ENCODE measurements at places on chromosomes 3 and 15. TPM values are rescaled to one million over a fixed set of nuclear protein-coding genes. Genes with fewer than 3 reads are reported as not detected.

- no peaks in the 10 kb centered on the region for H3K4me1 ChIP-seq
- DNase-seq = no peak
- H3K27me3 ChIP-seq = no peaks in the 10 kb centered on the region
- H3K36me3 ChIP-seq = no peaks in the 10 kb centered on the region
- no peak overlapping the region for H3K27ac ChIP-seq
Measured at GRCh38 chr15:92492551-92493115, 99.0 kb downstream of the ST8SIA2 start.

- H3K27ac ChIP-seq = no peak overlapping the region
- DNase-seq = no peak
- H3K4me1 ChIP-seq = no peaks in the 10 kb centered on the region
- H3K4me3 ChIP-seq = no peak overlapping the region
- no peaks in the 10 kb centered on the region for H3K36me3 ChIP-seq
Measured at GRCh38 chr15:72838311-72838731, 54.8 kb upstream of the ADPGK start.

DNA sequence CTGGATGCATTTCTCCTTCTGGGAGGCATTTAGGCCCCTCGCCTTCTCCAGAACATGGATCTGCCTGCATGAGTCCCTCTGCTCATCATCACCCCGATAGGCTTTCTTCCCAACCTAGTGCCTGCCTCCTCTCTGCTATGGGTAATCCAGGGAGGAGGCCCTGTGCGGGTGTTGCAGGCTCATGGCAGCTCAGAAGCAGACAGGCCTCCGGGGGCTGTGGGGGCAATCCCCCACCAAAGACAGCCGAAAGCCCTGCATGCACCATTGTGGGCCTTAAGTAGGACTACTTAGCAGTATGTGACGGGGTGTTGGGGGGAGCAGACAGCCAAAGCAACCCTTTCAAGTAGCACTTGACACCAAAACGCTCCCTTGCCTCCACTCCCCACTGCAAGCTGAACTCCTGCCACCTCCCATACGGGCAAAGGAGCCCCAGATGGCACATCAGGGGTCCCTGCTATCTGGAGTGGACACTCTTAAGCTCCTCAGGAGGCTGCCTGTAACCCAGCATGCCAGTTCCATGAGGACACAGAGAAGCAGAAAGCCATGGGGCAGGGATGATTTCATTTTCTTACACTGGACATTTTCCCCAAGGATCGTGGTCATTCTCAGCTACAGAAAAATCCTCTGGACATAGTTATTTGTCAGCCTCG, 98.8 kb upstream of the HACD2 start:
- no peaks in the 10 kb centered on the region for H3K4me1 ChIP-seq
- DNase-seq = no peak
- no peak overlapping the region for H3K4me3 ChIP-seq
- H3K27me3 ChIP-seq = no peaks in the 10 kb centered on the region

DNA sequence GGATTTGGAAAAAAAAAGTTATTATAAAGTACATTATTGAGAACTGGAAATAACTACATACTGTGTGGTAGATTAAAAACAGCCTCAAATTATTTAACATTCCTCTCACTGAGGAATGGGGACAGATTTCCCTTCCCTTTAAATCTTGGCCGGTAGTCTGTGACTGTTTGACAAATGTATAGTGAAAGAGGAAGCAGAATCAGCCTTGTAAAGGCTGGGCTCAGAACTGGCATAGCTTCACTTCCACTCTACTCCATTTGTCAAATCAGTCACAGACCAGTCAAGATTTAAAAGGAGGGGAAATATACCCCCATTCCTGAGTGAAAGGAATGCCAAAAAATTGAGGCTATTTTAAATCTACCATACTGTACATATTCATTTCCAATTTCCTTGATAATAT, 18.2 kb upstream of the B4GALT4 start:
- H3K27ac ChIP-seq = no peak overlapping the region

DNA sequence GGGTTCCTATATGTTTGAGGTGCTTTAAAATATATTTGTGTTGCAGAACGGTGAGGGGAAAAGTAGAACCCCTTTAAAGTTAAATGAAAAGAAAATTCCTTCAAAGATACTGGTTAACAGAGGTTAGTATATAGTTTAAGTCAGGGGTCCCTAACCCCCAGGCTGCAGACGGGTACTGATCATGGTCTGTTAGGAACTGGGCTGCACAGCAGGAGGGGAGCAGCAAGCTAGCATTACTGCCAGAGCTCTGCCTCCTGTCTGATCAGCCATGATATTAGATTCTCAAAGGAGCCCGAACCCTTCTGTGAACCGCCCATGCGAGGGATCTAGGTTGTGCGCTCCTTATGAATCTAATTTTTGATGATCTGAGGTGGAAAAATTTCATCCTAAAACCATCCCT, 37.5 kb upstream of the RFX7 start:
- DNase-seq = no peak
- no peaks in the 10 kb centered on the region for H3K36me3 ChIP-seq
- H3K4me1 ChIP-seq = no peaks in the 10 kb centered on the region
- H3K27me3 ChIP-seq = no peaks in the 10 kb centered on the region

- no peak for DNase-seq
- H3K27me3 ChIP-seq = no peaks in the 10 kb centered on the region
- H3K4me3 ChIP-seq = no peak overlapping the region
- no peaks in the 10 kb centered on the region for H3K4me1 ChIP-seq
- H3K36me3 ChIP-seq = no peaks in the 10 kb centered on the region
Measured at GRCh38 chr3:9179826-9180763, 69.4 kb downstream of the SRGAP3 start.

GRCh38 chr3:171415070-171415469, 45.1 kb downstream of the TNIK start:
- no peaks in the 10 kb centered on the region for H3K27me3 ChIP-seq
- peaks cover 3% of the 10 kb centered on the region for H3K4me1 ChIP-seq
- no peak overlapping the region for H3K4me3 ChIP-seq
- no peak overlapping the region for H3K27ac ChIP-seq
- no peak for DNase-seq

- no peaks in the 10 kb centered on the region for H3K4me1 ChIP-seq
- H3K36me3 ChIP-seq = no peaks in the 10 kb centered on the region
- H3K27ac ChIP-seq = no peak overlapping the region
- no peak for DNase-seq
- H3K4me3 ChIP-seq = no peak overlapping the region
Measured at GRCh38 chr15:72184165-72184811, 13.3 kb downstream of the GRAMD2A start.

DNA sequence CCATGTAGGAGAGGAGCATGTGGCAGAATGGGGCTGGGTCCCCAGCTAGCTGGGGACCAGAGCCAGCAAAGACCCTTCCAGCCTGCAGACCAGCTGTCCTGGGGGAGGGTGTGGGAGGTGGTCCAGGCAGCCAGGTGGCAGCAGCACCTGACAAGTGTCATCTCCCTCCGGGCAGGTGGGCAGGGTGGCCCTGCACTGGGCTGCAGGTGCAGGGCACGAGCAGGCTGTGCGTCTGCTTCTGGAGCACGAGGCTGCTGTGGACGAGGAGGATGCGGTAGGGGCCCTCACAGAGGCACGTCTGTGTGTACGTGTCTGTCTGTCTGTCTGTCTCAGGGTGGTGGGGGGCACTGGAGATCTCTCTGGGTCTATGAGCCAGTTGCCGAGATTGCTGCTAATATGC, 5.5 kb downstream of the ANKDD1A start:
- H3K27me3 ChIP-seq = no peaks in the 10 kb centered on the region
- H3K27ac ChIP-seq = no peak overlapping the region
- H3K36me3 ChIP-seq = no peaks in the 10 kb centered on the region
- H3K4me3 ChIP-seq = no peak overlapping the region

GABRB3 gene
- total RNA-seq = 5.0 TPM

VIPR1 gene
- total RNA-seq = 1.0 TPM

TNFSF10 gene
- 11.7 TPM for total RNA-seq

FRMD5 gene
- total RNA-seq = 0.35 TPM
